ENCODE measurements at places on chromosomes 1 and 21.
A peak's percentile ranks its signal among the peaks of the same experiment; 100 is the strongest.

GRCh38 chr1:27363766-27364695 is 2.7 kb downstream of the MAP3K6 start:
- DNase-seq = no peak

DNA sequence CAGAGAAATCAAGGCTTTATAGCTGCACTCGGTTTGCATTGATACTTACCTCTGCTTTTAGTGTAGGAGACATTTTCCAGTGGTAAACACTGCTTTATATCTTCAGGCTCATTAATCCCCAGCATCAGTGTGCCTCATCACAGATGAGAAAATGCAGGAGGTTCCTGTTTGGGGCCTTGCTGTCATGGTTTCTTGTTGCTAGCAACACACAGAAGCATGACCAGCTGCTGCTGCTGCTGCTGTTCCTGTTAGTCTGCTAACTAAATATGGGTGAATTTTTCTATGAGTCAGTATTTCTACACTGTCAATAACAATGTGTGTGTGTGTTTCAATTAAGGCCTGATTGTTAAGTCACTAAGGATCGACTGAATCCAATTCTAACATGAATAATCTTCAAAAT is 85.8 kb upstream of the RGS1 start:
- peak; percentile 30 for DNase-seq

GRCh38 chr1:86061551-86061990 is 95.0 kb downstream of the COL24A1 start:
- DNase-seq = no peak

GRCh38 chr1:12756273-12756672 is 10.3 kb downstream of the CFAP107 start:
- DNase-seq = no peak

DNA sequence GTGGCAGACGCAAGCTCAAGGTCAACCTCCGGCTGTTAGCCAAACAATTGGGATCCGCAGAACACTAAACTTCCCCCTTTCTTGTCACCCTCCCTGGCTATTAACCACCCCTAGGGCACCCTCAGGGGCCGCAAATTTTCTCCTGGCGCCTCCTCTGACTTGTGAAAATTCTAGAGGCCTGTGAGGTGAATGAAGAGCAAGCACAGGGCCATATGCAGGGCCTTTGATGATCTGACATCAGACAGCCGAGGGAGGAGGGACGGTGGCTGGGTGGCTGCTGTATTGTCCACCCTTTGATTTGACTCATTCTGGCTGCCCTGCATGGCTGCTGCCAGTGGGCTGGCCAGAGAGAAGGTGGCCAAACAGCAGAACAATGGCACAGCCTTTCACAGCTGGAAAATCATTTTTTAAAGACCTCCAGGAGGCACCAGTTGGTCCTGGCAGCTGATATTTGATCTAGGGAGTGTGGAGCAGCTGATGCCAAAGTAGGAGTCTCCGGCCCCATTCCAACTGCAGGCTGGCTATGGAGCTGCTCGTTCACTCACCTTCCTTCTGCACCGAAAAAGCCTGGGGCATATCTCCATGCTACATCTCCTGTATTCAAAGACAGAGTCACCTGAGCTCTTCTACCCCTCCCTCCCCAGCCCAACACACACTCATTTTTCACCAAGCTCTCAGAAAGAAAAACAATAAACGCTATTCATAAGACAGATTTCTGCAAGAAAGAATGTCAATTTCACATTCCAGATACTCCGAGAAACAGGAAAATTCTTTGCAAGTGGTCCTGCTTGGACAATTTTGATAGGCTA is 44.9 kb upstream of the BARHL2 start:
- no peak for DNase-seq

DNA sequence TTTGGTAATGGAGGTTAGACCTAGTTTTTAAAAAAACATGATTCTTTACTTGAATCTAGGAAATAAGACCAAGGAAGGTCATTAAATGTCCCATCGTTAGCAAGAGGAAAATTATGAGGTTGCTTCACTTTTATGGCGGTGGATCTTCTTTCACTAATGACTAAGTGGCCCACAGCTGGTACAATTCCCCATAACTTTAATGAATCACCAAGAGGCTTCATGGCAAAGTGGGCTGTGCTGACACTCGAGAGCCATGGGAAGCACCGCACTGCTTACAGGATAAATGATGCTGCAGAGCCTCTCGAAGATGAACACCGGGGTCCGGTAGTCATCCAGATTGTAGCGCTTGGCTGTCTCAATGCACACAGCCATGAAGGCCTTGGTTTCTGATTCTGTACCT is 108.8 kb downstream of the UBR4 start:
- no peak for DNase-seq

- DNase-seq = no peak
Observed at GRCh38 chr1:200415789-200416593, 6.2 kb upstream of the ZNF281 start.

- DNase-seq = no peak
Observed at GRCh38 chr1:234941321-234942011, 187.2 kb downstream of the TOMM20 start.

DNA sequence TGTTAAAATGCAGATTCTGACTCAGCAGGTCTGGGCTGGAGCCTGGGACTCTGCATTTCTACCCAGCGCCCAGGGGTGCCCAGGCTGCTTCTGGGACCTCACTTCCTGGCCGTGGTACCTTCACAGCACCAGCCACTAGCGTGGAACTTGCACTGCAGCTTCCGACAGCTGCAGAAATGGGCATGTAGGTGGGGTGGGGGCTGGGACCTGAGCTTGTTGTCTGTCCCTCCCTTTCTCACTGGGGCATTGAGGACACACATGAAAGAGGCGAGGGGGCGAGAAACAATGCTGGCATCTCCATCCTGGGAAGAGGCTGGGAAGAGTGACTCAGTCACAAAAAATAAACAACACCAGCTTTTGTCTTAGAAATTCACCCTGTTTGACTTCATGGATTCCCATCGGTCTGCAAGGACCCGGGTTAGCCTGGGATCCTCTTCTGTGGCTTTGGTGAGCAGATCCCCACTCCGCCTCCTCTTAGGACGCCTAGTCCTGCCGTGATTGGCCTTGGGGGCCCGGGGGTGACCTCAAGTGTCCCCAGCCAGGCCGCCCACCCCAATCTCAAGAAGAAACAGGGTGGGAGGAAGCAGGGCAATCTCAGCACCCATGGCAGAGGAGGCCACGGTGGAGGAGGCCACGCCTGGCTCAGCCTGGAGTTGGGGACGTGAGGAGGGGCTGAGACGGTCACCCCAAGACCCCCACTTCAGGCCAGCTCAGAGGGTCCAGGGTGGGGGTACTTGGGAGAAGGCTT is 29.9 kb upstream of the POFUT2 start:
- no peak for DNase-seq

DNA sequence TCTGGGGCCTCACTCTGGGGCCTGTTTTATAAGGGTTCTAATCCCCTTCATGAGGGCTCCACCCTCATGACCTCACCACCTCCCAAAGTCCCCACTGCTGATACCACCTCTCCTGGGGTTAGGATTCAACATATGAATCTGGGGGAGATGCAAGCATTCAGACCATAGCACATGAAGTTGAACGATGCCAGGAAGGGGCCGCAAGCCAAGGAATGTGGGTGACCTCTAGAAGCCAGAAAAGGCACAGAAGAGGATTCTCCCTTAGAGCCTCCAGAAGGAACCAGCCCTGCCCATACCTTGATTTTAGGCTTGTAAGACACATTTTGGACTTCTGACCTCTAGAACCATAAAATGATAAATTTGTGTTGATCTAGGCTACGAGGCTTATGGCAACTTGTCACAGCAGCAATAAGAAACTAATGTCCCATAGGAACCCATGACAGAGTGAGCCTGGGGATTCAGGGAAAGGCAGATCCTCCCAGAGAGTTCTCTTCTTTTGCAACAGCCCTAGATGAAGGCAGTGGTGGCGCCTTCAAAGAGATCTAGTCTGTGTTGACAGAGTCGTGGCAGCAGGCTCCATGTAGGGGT is 27.9 kb downstream of the TRIM67 start:
- DNase-seq = no peak

DNA sequence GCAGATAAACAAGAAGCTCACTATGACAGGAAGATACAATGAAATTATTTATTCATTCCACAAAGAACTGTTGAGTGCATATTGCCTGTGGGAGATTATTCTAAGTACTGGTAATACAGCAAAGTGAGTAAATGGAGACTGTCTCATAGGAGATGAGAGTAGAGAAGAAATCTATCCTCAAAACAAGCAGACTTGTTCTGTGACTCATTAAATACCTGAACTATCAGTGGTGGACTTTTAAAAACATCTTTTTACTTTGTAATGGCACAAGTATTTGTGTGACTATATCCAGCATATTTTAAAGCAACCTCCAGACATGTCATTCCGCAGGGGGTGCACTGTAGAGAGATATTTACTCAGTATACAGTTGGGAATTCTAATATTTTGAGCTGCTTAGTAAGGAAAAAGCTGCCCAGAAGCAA is 259.2 kb downstream of the FMN2 start:
- DNase-seq = no peak

- no peak for DNase-seq
Observed at GRCh38 chr1:186183970-186184628, 191.0 kb downstream of the TPR start.

- DNase-seq = no peak
Observed at GRCh38 chr1:7250176-7250575, 464.9 kb downstream of the CAMTA1 start.

- DNase-seq = no peak
Observed at GRCh38 chr1:30660241-30660640, 63.1 kb downstream of the MATN1 start.

DNA sequence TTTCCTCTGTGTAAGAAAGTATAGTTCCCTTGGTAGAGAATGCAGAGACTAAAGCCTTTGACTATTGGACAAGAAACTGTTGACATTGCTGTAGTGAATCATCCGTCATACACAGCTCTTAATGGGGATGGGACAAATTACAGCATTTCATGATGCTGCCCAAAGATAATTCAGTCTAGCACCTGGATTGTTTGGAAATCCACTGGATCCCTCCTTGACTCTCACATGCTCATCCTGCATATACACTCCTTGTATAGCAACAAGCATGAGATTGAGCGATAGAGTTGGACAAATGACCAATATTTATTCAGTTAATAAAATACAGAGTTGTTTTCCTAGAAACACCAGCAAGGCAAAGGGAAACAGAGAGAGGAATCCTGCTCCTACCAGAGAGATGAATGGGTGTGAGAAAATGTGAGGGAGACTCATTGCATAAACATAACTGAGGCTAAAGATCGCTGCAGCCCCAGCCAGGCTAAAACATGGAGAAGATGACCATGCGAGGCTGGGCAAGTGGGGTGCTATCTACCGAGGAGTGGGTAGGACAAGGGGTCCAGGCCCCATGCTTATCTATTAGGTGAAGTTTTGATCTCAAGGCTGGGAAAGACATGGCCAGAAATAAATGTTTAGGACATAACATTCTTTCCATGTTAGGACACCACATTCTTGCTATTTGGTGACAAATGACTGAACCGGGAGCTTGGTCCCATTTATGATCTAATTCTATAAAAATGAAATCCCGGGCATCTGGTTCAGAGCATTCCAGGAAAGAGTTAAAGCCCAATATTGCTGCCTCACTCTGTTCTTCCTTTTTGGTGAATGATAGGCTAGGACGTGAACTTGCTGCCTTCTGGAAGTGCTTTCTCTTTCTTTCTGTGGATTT is 153.2 kb downstream of the TGFB2 start:
- no peak for DNase-seq

DNA sequence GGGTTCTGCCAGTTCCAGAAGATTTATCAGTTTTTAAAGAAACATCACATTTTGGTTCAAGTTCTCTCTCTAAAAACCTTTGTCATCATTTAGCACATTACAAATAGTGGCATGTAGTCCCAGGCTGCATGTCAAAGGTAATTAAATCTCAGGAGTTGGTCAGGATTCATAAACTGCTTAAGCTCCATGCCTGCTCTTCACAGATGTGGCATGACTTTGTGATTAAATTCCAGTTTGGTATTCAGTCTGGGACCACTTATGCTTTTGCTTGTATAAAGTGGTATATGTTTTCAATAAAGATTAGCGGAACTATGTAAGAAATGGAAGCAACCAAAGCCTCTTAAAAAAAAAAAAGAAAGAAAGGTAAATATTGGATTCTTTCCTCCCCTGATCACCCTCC is 408.0 kb downstream of the DISC1 start:
- DNase-seq = no peak

DNA sequence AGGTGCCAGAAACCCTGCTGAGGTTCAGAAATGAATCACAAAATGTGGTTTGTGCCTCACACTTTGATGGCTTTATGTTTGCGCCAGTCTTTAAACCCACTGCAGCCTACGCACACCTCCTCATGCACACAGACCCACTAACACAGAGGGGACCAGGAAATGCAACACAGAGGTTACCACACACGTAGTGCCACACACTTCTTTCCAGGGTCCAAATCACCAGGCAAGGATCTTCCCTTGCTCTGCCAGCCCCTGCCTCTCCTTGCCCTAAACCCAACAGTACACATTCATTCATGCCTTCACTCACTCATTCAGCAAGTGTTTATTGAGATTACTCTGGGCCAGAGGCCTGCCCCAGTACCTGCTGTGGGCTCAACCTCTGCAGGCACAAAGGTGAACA is 17.5 kb downstream of the MAB21L3 start:
- DNase-seq = no peak

GRCh38 chr1:169144941-169145626 is 38.6 kb downstream of the ATP1B1 start:
- peak; percentile 42 for DNase-seq

- no peak for DNase-seq
Observed at GRCh38 chr1:172931761-172932160, 119.0 kb downstream of the TNFSF18 start.

GRCh38 chr1:17933971-17934370 is 173.6 kb upstream of the IGSF21 start:
- DNase-seq = no peak

DNA sequence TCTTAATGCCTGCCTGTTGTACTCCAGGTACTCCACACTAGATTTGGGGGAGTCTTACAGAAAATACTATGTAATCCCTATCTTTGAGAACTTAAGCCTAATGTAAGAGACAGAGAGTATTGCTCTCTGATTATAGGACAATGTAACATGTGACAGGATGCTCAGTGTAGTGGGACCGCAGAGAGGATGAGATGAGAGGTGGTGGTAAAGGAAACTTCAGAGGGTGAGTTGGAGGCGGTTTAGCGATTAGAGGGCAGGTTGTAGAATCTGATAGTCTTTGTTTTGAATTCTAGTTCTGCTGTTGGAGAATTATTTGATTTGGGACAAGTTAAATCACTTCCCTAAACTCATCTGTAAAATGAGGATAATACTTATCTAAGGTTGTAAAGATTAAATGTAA is 5.4 kb downstream of the SOAT1 start:
- no peak for DNase-seq

DNA sequence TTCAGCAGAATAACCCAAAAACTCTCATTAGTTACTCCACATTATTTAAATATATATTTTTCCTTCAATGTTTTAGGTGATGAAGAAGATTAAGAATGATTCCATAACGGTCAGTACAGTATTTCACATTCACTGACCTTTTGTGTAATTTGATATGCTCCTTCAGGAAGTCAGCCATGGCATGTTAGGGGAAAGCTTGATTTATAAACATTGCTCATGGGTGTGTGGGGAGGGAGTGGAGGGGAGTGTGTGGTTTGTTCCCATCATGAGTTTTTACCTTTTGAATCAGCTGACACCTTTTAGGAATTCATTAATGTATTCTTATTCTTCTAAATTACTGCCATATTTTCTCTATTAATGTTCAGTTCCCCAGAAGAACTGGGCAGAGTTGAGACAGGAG is 240.2 kb downstream of the ATG4C start:
- DNase-seq = no peak

GRCh38 chr1:16181887-16182719 is 26.2 kb upstream of the EPHA2 start:
- no peak for DNase-seq

- DNase-seq = no peak
Observed at GRCh38 chr1:228149406-228150119, at the start of gene GJC2. TSS of gene GJC2 (plus strand) at chr1:228149930. CDS start at chr1:228157759, 7,829 bp downstream.

Measured in NCI-H1930 (cell line).